ENCODE measurements at places on chromosomes 3 and 15.

- DNase-seq, result no peak
These were observed 143.5 kb downstream of the GAP43 start for GRCh38 chr3:115766587-115767482.

GRCh38 chr3:82384181-82384580 lies 622.7 kb upstream of the GBE1 start:
- no peak for DNase-seq

- no peak for DNase-seq
These were observed 34.9 kb downstream of the MAGEF1 start for GRCh38 chr3:184676927-184677326.

DNA sequence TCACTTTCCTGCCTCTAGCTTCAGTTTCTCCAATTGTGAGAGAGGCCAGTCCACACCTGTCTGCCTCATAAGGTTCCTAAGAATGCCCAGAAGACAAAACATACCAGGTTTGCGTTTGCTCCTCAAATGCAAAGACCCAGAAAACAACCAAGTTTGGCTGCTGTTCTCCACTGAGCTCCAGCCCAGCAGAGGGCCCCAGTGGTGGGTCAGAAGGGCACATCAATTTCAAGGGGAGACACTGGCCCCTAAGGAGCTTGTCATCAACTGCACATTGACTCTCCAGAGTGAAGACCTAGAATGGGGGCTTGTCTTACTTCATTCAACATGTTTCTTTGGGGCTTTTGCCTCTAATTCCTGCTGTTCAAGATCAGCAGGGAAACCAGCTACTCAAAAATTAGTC lies 127.9 kb upstream of the SLC6A11 start:
- no peak for DNase-seq

DNA sequence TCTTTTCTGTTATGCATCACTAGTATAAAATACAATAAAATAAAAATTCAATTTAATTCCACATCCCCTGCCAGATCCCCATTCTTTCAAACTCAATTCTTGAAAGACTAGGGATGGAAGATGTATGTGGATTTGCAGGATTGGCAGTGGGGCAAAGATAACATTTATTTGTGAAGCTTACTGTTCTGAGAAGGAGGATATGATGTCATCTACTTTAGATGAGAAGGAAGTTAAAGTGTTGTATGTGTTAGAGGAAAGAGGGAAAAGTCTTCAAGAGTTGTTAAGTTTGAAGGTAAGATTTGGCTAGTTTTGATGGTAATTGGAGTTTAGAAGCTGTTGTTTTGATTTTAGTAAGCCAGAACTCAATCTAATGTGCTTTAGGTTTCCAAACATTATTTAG lies 845.1 kb upstream of the NR2F2 start:
- no peak for DNase-seq

DNA sequence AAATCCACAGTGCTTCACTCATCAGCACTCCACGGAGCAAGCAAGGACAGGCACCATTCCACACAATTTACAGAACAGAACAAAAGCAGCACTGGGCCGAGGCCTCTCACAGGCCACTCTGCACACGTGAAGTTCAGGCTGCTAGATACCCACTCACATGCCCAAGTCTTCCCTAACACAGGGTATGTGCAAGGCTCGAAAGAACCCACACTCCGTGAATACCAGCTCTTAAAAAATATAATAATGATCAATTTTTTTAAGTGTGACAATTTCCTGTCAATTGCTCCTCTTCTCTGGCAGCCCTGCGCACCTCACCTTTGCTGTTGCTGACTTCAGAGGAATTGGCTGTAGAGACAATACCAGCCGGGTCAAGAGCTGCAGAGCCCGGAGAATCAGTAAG lies 19.0 kb downstream of the XPC start:
- no peak for DNase-seq

- DNase-seq, result no peak
These were observed 492.6 kb upstream of the TBL1XR1 start for GRCh38 chr3:177689869-177690268.

DNA sequence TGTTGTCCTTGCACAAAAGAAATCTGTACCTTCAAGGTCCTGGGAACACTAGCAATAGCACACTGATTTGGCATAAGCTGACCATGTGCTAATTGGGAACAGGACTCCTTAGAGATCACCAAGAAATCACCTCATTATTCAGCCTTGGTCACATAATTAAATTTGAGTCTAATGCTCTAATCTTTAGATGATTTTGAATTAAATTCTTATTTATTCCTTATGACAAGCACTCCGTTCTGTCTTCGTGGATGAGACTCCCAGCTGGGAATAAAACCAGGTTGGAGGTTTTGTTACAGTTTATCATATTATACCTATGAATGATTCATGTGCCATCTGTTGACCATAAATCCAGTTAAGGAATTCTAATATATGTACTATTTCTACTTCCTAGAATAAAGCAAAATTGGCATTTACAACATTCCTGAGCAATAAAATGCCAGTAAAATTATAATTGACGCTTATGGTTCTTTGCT lies 162.2 kb downstream of the MYRIP start:
- no peak for DNase-seq

GRCh38 chr15:77580996-77581682 lies 51.6 kb downstream of the LINGO1 start:
- no peak for DNase-seq

DNA sequence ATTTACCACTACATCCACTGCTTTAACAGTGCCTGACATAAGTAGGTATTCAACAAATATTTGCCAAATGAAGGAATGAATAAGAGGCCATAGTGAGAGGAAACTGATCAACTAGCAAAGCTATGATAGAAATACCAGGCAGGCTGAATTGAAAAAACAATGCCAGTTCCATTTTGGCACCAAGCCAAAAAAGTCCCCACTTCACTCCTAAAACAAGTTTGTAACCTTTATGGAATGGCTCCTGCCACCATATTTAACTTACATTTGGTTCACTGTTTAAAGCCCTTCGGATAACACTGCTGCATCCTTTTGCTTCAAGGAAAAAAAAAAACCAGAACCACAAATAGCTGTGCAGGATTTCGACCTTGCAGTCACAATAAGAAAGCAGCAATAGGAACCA lies 166.1 kb downstream of the FRMD5 start:
- no peak for DNase-seq

- no peak for DNase-seq
These were observed 71.7 kb downstream of the TTC23 start for GRCh38 chr15:99177679-99178078.

DNA sequence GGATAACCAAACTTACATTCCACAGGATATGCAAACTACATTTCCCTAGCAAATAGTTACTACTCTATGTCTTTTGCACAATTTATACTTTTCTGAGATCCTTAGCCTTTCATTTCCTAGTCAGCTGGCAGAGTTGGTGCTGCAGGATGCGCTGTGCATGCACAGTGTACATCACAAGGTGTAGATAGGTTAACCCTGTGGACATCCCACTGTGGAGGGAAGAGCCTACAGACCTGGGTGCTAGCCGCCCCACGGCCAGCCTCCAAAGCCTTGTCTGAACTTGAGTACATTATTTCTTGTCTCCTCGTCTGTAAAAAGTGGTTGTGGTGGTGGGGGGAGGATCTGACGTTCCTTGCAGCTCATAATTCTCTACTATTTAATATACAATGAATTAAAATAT lies 3.5 kb downstream of the TNFSF10 start:
- no peak for DNase-seq

- peak; percentile 75 for DNase-seq
These were observed 48.9 kb downstream of the NIPA2 start for GRCh38 chr15:22887157-22887951.

- no peak for DNase-seq
These were observed 17.7 kb downstream of the GOLGA8S start for GRCh38 chr15:23372284-23372683.

DNA sequence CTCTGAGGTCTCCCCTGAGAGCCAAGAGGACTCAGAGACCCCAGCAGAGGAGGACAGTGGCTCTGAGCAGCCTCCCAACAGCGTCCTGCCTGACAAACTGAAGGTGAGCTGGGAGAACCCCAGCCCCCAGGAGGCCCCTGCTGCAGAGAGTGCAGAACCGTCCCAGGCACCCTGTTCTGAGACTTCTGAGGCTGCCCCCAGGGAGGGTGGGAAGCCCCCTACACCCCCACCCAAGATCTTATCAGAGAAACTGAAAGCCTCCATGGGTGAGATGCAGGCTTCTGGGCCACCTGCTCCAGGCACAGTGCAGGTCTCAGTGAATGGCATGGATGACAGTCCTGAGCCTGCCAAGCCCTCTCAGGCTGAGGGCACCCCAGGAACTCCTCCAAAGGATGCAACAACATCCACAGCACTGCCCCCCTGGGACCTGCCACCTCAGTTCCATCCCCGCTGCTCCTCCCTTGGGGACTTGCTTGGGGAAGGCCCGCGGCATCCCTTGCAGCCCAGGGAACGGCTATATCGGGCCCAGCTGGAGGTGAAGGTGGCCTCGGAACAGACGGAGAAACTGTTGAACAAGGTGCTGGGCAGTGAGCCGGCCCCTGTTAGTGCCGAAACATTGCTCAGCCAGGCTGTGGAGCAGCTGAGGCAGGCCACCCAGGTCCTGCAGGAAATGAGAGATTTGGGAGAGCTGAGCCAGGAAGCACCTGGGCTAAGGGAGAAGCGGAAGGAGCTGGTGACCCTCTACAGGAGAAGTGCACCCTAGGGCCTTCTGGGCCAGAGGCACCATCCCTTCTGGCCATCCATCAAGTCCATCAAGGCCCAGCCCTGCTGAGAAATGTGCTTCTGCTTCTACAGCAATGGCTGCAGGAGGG lies 23.6 kb downstream of the PLEKHO2 start:
- DNase-seq, result no peak

DNA sequence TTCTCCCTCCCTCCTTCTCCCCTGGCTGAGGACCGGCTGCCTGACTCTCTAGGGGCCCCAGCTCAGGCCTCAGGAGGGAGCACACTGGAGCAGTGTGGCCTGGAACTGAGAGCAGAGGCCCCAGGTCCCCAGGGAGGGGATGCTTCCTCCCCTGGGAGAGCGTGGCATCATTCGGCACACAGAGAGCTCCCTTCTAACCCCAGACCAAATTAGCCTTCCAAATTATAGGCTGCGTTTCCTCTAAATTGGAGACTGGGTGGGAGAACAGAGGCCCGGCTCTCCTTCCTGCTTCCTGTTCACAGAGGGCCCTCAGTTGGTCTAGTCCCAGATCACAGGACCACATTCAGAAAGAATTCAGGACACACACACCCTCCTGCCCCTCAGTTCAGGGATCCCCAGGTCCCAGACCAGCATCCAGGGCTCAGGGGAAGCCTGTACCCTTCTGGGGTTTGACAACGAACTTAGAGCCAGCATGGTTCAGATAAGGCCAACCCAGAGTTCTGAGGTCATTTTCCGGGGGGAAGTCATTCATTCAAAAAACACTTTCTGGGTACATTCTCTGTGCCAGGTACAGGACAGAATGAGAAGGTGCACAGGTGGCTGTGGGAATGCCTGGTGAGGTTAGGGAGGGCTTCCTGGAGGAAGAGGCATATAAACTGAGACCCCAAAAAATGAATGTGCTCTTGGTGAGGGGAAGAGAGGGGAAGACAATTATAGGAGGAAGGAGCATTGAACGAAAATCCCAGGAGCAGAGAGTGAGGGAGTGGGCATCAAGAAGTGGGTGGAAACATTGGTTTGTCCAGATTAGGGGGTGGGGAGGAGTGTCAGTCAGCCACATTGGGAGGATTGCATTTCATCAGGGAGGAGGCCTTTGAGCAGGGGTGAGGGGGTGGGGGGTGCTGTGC lies 28.4 kb upstream of the RPL29 start:
- DNase-seq, result no peak

- DNase-seq, result no peak
These were observed 203.3 kb upstream of the LPP start for GRCh38 chr3:187950671-187951070.

DNA sequence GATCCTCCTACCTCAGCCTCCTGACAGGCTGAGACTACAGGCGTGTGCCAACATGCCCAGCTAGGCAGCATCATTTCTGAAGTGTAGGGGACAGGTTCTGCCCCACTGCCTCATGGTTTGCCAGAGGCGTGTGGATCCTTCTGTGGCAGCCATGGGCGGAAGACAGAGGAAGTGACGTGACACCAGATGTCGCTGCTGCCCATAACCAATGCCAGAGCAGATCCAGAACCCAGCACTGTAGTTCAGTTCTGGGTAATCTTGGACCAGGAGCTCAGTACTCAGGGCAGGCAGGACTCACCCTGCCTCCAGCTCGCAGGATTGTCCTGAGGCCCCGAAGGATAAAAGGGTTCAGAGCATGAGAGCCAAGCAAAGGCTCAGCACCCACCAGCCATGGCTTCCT lies 8.2 kb downstream of the RBPMS2 start:
- no peak for DNase-seq

DNA sequence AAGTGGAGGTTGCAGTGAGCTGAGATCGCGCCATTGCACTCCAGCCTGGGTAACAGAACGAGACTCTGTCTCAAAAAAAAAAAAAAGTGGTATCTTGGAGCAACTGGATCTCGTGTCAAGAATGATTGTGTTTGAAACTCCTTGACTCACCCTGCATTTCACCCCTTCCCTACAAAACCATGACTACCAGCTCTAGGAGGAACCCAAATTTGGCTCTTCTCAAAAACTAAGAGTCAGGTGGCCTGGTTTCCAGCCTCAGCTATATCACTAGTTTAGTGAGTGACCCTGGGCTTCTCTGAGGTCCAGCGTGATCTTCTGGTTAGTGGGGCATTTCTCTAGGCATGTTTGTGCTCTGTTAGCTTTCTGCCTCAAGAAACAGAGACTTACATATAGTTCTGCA lies 222.1 kb downstream of the FAM43A start:
- DNase-seq, result no peak

GRCh38 chr3:37604336-37604833 lies 257.3 kb upstream of the CTDSPL start:
- no peak for DNase-seq

GRCh38 chr15:25188051-25188450 lies 233.3 kb downstream of the SNRPN start:
- no peak for DNase-seq

DNA sequence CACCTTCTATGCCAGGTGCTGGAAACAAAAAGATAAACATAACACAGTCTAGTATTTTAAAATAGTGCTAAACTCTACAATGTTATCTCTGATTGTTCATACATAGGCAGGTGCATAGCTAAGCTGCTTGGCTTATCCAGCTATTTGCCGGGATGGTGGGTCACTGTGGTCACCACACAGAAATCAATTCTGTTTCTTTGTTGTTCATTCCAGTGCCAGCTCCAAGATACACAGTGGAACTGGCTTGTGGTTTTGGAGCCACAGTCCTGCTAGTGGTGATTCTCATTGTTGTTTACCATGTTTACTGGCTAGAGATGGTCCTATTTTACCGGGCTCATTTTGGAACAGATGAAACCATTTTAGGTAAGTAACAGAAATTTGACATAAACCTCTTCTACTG lies 130.2 kb downstream of the IL1RAP start:
- DNase-seq, result no peak

Data from HFF-Myc (cell line).